NCI-H2029 treated with DMSO at 0.1 percent for 48 hours (cell line): ENCODE measurements at places on chromosomes 2 and 18.

- no peak for DNase-seq
Observed at GRCh38 chr2:134599236-134599635, 119.6 kb downstream of the TMEM163 start.

GRCh38 chr2:120052597-120052996, 39.7 kb downstream of the EPB41L5 start:
- DNase-seq: no peak

- no peak for DNase-seq
Observed at GRCh38 chr2:235498541-235498940, 4.7 kb downstream of the AGAP1 start.

DNA sequence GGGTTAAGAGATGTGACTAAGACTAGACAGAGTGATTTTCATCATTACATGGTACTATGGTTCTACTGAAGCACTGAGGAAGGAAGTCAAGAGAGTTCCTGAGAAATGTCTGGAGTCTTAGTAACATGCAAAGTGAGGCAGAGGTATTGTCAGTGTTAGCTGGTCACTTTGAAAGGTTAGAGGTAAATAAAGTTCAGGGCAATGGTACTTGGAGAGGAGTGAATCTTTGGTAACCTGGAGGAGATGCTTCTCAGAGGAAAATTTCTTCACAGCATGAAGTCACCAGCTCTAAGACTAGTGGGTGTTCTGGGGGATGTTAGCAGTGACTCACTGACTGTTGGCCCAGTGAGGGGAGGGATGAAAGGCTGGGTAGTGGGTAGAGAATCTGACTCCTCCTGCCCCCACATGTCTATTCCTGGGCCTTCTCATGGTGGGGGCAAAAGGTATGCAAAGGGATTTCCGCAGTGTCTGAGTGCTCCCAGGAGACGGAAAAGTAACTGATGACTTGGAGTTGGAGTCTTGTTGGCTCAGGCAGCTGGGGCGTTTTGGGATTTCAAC, 23.3 kb upstream of the IL1RN start:
- no peak for DNase-seq

- DNase-seq: no peak
Observed at GRCh38 chr2:208415255-208415654, 8.7 kb downstream of the PTH2R start.

- DNase-seq: no peak
Observed at GRCh38 chr2:35168351-35168750, 1187.2 kb upstream of the CRIM1 start.

DNA sequence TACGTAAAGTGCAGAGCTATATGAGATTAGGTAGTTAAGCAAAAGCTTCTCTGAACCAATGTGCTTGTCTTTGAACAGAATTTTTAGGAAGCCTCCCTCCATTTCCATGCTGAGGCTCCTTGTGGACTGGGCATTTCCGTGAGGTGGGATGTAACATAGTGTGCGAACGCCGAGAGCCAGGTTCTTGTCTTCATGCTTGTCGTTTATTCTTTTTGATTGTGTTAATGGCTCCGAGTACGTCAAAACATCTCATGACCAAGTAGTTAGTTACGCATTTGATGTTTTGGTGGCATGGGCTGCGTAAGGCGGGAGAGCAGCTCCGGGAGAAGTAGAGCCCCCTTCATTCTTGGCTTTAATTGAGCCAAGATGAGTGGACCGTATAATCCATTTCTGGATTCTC, 32.9 kb downstream of the DGKD start:
- no peak for DNase-seq

DNA sequence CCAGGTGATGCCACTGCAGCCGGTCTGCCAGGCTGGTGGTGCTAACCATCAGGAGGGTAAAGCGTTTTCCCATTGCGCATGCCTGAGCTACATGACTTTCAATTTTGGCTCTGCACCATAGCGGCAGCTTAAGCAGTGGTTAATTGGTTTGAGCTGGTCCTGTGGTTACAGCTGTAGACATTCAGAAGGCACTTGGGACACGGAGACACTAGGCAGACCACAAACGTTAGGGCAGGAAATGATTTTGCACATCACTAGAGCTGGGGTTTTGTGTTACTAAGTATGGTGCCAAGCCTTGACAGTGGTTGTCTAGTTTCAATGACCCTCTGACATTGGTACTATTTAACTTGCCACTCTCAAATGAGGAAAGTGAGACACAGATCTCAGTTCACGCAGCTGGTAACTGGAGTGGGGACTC, 28.9 kb upstream of the CNOT11 start:
- DNase-seq: peak; percentile 79

- DNase-seq: no peak
Observed at GRCh38 chr2:1482253-1482675, 69.0 kb downstream of the TPO start.

GRCh38 chr18:79317703-79318102, 78.0 kb upstream of the NFATC1 start:
- no peak for DNase-seq

GRCh38 chr2:120550893-120551446, 184.7 kb upstream of the GLI2 start:
- DNase-seq: no peak

DNA sequence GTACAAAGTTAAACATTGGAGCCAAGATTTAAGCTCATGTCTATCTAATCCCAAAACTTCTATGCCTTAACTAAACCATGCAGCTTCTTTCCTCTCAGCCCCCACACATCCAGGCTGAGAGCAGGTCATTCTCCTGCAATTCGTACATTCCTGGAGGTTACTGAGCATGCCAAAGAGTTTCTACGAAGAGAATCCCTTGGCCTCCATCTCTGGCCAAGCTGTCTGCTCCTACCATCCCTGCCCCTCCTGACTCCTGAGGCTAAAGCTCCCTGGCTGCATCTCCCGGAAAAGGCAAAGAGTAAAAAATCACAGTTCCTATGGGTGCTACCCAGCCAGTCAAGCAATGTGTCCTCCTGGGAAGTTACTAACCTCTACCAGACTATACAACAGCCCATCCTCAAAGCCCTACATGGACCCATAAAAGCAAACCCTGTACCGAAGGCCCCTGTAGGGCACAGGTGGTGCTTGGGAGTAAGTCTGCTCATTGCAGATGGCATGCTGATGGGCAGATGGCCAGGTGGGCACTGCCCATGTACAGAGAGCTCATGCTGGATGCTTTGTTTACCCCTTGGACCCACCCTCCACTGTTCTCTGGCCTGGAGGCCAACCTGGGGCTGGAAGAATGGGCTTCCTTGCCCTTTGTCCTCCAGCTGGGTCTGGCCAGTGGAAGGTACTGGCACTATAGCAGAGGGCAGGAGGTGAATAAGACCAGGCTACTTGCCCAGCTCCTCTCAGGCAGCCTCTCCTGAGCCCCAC, 99.5 kb downstream of the TTC32 start:
- DNase-seq: no peak

GRCh38 chr2:215796140-215796855, 217.1 kb downstream of the MREG start:
- DNase-seq: peak; percentile 68

DNA sequence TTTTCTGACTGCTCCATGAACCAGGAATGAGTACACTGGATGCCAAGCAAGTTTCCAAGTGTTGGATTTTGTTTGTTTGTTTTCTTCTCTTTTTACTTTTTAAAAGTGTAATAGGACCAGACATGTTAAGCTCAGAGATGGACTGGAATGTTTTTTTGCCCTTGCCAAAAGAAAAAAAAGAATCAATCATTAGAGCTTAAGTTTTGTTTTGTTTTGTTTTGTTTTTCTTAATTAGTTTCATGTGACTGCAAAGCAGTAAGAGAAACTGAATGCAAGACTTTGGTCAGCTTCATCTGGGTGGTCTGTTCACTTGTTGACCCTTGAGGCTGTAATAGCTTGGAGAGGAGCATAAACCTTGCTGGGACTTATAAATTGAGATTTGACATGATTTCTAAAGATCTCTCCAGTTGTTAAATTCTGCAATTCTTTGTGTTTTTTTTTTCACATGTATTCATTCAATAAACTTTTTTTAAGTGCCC, 42.4 kb upstream of the SLC1A4 start:
- no peak for DNase-seq

DNA sequence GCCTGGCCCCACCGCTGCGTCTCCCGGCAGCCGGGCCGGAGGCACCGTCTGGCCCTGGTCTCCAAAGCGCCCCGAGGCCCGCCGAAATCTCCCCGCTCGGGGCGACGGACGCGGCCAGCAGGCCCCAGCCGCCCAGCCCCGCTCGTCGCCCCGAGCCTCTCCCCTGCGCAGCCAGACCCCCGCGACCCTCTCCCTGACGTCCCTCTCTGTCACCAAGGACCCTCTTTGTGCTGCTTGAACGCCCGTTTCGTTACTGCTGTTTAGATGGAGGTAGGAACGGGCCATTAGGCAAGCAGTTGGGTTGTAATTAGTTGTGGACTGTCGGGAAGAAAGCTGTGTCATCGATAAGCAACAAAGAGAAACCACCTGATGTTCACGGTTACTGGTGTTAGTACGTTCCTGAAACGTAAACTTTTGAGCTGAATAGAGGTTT, 686 bp downstream of the UBXN4 start:
- DNase-seq: peak; percentile 26

GRCh38 chr2:61173116-61173515, 11.1 kb downstream of the C2orf74 start:
- no peak for DNase-seq

DNA sequence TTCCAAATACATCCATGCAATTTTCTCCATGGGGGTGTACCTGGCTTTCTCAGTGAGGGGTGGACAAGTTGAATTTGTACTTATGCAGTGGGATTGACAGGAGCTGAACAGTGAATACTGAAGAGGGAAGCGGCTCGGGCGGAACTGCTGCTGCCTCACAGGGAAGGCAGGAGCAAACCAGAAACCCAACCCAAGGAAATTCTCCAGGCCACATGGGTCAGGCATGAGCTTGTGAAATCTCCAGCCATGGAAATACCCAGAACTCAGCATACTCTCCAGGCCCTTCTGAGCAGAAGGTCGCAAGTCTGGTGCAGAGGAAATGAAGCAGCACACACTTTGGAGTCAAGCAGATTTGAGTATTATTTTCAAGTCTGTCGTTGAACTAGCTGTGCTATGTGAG, 26.5 kb upstream of the INO80C start:
- no peak for DNase-seq

DNA sequence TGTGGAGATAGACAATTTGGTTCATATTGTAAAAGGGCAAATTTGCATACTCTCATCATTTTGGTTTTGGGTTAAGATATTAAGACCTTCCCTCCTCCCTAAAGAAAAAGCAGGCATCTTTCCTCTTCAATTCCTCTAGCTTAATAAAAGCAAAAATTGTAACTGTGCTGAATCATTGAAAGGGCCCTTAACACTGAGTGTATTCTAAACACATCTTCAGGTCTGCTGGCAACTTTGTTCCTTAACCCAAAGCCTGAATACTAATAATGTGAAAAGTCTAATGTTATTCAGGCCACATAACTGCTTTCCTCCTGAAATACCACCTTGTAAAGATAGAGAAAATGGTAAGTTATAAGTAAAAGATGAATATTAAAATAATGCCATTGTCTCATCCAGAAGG, 1200.5 kb upstream of the FAM98A start:
- DNase-seq: no peak

GRCh38 chr18:9739516-9739915, 31.4 kb downstream of the RAB31 start:
- no peak for DNase-seq

DNA sequence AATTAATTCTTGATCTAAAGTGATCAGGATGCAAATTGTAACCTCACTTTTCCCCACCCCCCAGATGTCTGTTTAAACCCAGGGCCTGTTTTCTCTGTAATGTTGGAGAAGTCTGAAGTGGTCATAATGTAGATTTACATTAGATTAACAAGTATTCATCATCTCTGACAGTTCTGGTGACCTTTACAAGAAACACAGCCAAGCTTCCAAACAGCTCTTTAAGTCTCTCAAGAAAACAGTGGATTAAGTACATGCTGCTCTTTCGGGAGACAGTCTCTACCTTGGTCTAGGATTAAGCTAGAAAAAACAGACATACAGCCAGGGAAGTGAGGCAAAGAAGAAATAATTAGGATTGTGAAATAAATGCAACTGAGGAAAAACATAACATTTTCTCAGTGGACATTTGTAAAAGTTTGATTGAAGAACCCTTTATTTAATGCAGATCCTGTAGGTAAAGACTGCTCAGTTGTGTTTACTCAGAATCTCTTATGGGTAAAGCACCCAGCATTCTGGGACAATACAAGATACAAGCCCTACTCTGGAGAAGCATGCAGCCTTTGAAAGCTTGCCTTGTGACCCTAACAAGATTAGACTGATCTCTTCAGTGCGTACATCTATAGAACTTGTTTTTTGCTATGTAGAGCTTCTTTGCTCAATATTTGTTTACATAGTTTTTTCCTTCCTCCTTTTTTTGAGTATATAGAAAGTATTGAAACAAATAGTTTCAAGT, 203.9 kb downstream of the PHLPP1 start:
- DNase-seq: no peak

- no peak for DNase-seq
Observed at GRCh38 chr18:32815881-32816280, 43.1 kb upstream of the KLHL14 start.

DNA sequence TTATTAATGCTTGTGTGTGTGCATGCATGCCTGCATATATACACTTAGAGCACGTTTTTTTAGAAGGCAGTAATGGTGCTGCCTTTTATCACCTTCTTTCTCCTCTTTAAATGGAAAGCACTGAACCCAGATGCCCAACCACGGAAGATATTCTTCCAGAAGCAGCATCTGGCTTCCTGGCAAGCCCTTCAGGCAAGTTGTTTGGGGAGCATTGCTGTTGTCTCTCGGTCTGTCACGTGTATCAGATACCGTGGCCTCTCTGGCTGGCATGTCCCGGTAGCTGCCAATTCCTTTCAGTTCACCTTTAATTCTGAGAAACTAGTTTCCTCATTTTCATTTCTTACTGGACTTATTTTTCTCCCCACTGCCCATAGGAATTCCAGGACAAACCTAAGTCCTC, 587.8 kb downstream of the ARHGAP15 start:
- no peak for DNase-seq

DNA sequence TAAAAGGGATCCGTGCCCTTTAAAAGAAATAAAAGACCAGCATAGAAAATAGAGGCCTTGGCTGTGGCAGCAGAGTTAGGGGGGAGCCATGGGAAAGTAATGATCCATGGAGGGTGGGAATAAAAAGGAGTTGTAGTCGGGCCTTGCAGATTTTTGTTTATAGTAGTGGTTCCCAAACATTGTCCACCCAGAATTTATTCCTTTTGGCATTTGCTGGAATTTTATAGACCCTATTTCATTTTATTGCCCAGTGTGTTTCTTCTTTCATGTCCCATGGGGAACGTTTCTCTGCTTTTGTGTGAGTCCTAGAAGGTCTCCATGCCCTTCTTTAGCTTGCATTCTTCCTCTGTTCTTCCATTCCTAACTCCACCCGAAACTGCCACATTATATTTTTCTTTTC, 222.2 kb downstream of the LTBP1 start:
- DNase-seq: no peak

GRCh38 chr2:154193246-154193645, 321.5 kb downstream of the GALNT13 start:
- no peak for DNase-seq

GRCh38 chr2:144509001-144509878, 10.7 kb downstream of the ZEB2 start:
- DNase-seq: no peak

GRCh38 chr2:165766326-165766927, 27.6 kb downstream of the GALNT3 start:
- peak; percentile 31 for DNase-seq

GRCh38 chr2:118535171-118535817, 312.2 kb downstream of the EN1 start:
- no peak for DNase-seq
